ENCODE measurements at places on chromosomes 4 and X. TPM values are rescaled to one million over a fixed set of nuclear protein-coding genes. Genes with fewer than 3 reads are reported as not detected.

Gene TMEM129
- total RNA-seq: 35.2 TPM

Gene F8
- total RNA-seq: 1.1 TPM

Gene RHOXF2B
- total RNA-seq: not detected

Gene OGT
- total RNA-seq: 636 TPM

Gene NHS
- not detected for total RNA-seq

Gene PCYT1B
- total RNA-seq: not detected

Gene MTTP
- total RNA-seq: not detected

DNA sequence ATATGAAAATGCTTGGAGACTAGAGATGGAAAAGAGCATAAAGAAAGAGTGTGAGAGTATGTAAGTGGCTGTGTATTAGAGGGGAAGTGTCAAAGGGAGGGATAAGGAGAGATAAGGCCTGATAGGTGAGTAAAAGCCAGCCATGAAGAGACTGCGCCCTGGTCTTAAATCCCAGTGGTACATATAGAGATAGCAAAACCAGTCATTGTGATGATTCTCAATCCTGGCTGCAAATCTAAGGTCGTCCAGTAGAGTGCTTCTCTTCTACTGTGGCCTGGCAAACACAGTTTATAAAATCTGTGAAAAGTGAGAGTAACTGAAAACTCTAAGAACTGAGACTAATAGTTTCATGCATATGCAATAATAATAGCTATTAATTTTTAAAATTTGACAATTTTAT lies 86.9 kb downstream of the MAB21L2 start:
- DNase-seq: no peak

DNA sequence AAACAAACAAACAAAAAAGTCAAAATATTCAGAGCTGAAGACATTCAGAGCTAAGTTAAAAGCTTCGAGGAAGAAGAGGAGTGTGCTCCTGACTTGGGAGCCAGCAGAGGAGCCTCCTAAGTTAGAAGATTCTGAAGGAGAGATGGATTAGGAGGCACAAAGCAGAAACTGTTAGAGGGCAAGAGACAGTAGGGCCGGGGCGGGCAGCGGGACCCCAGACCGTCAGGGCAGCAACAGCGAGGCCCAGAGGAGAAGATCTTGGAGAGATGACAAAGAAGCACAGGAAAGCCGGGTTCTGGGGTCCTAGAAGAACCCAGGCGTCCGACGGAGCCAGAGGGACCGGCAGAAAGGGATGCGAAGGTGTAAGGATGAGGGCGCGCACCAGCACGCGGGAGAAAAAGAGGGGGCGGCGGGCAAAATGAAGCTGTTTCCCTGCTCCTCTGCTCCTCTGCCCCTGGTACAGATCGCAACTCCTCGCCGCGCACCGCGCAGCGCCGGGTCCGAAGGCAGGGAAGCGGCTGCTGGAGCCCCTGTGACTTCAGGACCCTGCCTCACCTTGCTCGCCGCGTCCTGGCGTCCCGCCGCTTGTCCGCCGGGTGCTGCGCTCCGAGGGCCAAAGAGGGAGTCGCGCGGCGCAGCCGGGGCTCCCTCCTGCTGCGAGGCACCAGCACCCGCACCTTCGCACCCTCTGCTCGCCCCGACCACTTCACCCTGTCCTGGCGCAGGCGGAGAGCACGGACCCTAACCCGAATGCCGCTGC lies 477 bp downstream of the KLHL13 start:
- DNase-seq: no peak

GRCh38 chrX:49972328-49972860 lies 50.0 kb downstream of the CLCN5 start:
- no peak for DNase-seq

- DNase-seq: no peak
Observed at GRCh38 chr4:62960415-62960814, 1448.8 kb downstream of the TECRL start.

DNA sequence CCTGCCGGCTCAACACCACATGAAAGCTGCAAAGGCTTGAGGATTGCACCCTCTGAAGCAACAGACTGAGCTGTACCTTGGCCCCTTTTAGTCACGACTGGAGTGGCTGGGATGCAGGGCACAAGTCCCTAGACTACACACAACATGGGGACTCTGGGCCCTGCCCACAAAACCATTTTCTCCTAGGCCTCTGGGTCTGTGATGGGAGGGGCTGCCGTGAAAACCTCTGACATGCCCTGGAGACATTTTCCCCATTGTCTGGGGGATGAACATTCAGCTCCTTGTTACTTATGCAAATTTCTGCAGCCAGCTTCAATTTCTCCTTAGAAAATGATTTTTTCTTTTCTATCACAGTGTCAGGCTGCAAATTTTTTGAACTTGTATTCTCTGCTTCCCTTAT lies 123.5 kb upstream of the SMARCAD1 start:
- no peak for DNase-seq

DNA sequence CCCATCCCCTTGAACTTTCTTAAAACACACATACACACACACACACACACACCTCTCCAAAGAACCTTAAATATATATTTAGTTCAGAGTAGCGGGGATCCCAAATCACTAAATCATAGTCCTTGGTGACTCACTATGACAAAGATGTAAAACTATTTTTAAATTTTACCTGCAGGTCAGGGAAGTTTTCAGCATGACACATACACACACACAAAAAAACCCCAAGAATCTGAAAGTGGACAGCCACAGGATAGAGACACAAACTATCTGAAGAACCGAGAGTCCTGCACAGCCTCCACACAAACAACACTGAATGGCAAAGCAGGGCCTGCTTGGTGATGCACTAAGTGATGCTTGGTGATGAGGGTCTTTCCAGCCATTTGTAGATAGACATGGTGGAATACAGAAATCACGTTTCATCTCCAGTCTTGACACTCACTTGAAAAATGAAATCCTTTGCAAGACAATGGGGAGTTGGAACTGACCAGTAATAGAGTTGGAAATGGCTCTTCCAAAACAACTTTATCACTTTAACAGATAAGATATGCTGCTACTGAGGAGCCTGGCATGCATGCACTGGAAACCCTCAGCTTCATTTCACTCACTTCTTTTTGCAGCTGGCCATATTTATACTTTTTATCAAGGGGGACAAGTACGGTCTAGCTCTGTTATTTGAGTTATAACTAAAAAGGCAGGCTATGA lies 307.3 kb downstream of the RAPGEF2 start:
- DNase-seq: no peak

DNA sequence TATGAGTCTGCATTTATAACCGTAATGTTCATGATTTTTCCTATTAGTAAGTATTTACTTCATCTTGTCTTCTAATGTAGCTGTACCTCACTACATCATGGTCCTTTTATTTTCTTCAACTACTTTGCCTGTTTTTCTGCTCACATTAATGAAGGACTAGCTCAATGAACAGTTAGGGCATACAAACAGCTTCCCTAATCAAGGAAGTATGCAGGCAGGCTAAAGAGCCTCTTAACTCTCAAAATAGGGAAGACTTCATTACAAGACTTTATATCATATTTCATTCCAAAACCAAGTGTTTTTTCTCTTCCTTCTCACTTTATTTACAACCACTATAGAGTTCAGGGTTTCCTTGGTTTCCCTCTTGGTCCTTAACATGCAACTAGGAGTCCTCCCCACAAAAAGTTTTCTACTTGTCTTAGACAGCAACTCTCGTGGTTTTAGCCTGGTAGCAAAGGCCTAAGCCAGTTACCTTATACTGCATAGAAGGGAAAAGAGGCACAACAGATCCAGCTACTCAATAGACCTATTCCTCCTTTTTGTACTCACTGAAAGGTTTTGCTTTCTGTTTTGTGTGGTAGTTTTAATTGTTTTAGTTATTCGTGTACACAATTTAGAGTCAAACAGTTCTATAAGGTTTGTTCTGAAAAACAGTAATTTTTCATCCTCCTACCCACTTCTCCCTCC lies 40.8 kb downstream of the SMIM14 start:
- DNase-seq: no peak

- DNase-seq: no peak
Observed at GRCh38 chrX:57104406-57104805, 16.9 kb downstream of the SPIN2B start.

GRCh38 chr4:184959309-184959708 lies 59.0 kb upstream of the HELT start:
- DNase-seq: no peak

DNA sequence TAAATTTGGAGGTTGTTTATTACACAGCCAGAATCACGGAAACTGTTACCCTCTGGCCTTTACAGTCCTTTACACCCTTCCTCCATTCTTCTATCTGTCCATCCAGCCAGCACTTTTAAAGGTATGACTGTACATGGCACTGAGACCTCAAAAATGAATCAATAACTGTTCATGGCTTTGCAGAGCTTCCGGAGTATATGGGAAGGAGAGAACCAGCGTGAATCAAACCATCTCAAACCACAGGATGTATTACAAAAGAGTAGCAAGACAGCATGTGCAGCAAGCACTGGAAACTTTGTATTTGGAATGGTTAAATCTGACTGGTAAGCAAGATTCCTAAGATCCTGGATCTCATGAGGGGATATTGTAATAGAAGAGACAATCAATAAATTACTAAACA lies 228.5 kb upstream of the CASK start:
- no peak for DNase-seq

DNA sequence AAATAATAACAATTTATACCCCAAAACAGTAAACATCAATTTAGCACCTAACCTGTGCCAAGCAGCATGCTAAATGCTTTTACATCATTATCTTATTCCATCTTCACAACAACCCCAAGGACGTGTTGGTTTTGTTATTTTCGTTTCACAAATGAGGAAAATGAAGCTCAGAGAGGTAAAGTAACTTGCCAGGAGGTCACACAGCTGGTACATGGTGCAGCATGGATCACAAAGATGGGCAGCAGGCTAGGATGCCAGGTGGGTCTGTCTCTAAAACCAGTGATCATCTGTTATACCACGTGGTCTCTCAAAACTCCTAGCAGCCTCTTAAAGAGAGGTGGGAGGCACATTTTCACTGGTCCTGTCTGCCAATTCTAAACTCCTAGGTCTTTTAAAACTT lies 323.6 kb upstream of the F9 start:
- DNase-seq: no peak

DNA sequence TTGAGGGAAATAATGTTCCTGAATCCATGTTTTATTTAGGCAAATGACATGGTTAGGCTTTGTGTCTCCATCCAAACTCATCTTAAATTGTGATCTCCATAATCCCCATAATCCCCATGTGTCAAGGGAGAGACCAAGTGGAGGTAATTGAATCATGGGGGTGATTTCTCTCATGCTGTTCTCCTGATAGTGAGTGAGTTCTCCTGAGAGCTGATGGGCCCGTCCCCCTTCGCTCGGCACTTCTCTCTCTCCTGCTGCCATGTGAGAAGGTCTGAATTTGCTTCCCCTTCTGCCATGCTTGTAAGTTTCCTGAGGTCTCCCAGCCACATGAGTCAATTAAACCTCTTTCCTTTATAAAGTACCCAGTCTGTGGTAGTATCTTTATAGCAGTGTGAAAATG lies 563.0 kb upstream of the NR3C2 start:
- no peak for DNase-seq

DNA sequence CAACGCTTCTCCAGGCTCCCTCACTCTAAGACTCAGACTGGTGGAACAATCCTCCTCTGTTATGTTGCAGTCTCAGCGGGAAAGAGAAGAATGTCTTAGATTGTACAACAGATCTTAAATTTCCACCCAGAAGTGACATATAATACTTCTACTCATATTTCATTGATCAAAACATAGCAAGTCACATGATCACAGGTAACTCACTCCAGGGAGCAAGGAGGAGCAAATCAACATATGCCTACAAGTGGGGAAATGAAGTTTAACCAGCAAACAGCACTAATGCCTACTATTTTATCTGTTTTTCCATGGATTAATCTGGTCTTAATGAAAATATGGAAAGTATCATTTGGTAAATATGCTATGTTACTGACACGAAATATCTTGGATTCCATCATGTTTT lies 819.8 kb downstream of the CCSER1 start:
- DNase-seq: no peak

- no peak for DNase-seq
Observed at GRCh38 chr4:47017081-47017480, 14.3 kb upstream of the GABRB1 start.

- DNase-seq: no peak
Observed at GRCh38 chr4:1676605-1677525, 7.2 kb downstream of the FAM53A start.

DNA sequence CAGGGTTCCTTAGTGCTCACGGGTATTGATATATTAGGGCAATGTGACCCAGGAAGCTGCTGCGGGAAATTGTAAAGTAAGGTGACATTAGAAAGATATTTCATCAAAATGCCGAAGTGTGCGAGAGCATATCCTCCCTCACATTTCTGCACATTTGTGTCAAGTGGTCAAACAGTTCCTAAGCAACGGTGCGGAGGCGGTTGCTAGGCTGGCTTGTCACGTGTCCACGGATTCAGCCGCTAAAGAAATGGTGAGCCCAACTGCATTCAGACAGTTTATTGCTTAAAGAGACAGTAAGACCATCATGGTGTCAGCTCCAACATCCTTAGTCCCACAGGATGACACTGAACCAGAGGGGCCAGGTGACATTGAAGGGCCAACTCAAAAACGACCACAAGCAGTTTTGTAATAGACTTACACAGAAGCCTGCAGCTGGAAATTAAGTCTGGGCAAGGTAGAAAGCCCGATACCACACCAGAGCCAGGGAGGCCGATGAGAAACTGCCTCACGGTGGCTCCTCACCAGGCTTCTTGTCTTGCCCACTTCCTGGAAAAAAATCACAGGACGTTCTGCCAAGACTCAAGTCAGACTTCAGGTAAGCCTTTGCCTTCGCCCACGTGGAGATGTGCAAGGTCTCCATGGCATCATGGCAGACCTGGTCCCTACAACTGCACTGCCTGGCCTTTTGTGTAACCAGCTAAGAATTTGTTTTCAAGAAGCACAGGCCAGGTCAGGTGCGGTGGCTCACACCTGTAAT lies 50.4 kb downstream of the USP11 start:
- DNase-seq: no peak

- DNase-seq: no peak
Observed at GRCh38 chrX:44815681-44816080, 28.1 kb upstream of the DUSP21 start.

DNA sequence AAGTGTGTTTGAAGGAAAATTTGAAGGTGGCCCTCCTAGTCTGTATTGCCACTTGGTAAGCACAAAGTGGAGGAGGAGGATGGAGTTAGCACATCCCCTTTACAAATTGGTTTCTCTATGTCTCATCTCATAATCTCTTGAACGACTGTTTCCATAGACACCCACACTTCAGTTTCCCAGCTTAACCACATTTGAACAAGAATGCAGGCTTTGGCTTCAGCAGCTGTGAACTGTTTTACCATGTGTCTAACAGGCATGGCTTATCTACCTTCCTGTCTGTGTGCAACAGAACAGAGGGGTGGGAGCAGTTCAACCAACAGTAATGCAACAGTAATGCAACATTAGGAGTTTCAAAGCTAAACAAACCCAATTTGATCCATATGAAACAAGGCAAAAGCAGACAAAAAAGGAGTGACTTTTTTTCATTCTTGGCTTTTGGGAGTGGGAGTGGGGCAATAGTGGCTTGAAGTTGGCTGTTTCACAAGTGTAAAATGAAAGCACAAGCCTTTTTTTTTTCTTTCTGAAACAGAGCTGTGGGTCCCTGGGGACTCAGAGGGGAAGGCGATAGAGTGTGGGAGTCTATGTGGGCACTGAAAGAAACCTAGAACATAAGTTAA lies 108.0 kb downstream of the ITM2A start:
- peak; percentile 78 for DNase-seq

GRCh38 chrX:103061486-103061885 lies 2.5 kb downstream of the BEX1 start:
- DNase-seq: no peak

Measured in naive thymus-derived CD8-positive, alpha-beta T cell (primary cell).